ENCODE measurements at places on chromosomes 1 and 21. TPM values are rescaled to one million over a fixed set of nuclear protein-coding genes. Genes with fewer than 3 reads are reported as not detected.
A peak's percentile ranks its signal among the peaks of the same experiment; 100 is the strongest.

GRCh38 chr1:26391450-26391849 is 18.9 kb upstream of the ZNF683 start:
- DNase-seq: peak; percentile 46

DNA sequence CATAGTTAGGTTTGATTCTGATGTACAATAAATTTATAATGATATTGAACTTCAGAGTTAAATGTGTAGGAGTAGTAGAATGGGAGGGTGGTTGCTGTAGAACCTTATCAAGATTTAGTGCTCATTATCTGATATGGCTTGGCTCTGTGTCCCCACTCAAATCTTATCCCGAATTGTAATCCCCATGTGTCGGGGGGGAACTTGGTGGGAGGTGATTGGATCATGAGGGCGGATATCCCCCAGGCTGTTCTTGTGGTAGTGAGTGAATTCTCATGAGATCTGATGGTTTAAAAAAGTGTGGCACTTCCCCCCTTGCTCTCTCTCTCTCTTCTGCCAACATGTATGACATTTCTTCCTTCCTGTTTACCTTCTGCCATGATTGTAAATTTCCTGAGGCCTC is 265.5 kb downstream of the GRIK1 start:
- no peak for DNase-seq

DNA sequence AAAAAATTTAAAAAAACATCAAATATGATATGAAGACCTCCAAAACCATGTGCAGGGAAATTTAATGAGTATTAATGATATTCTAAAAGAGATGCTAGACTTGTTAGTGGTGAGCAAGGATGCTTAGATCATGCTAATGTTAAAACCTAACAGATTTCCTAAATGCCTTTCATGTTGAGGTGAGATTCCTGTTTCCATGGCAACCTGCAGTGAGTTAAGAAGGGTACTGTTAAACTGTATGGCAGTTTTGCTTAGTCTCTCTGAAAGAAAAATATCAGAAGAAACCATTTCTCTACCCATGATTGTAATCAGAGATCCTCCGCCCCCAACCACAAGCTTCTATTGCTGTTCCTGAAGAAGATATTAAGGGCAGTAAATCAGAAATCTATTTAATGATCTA is 321.6 kb upstream of the LRRC7 start:
- no peak for DNase-seq

DNA sequence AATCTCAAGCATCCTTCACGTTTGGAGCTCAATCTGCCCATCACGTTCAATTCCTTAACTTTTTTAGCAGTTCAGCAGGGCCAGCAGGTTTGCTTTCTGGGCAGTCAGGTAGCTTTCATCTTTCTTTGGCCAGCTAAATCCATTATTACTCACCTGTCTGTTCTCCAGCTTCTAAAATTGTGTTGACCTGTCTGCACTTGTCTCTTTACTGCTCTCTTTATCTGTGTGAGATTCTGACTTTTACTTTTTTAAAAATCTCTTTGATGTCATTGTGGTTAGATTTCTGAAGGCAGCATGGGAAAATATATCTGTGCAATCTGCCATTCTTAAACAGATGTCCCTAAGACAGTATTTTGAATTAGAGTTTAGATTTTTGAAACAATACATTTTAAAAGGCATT is 24.9 kb upstream of the CYYR1 start:
- DNase-seq: no peak

DNA sequence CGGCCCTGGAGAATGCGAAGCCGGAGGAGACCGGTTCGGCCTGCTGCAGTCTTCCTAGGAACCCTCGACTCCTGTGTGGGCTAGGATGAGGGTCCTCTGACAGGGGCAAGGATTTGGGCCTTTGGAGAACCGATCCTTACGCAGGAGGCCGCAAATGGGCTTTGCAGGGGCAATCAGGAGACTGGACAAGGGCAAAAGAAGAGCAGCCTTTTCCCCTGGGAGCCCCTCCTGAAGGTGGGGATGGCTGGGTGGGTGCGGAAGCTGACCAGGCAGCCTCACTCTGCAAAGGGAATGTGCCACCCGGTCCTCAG is 111.7 kb downstream of the NAV1 start:
- no peak for DNase-seq

Gene ATP6V1G3
- total RNA-seq: not detected

Gene TNFSF4
- total RNA-seq: not detected

Data from stomach (tissue), 19 donors.